Stimulated activated CD4-positive, alpha-beta T cell treated with anti-CD3 and anti-CD28 coated beads, TNF-alpha, amount 100 ng/mL, for 24 hours (primary cell): ENCODE measurements at places on chromosomes 16 and 17.
A peak's percentile ranks its signal among the peaks of the same experiment; 100 is the strongest.

DNA sequence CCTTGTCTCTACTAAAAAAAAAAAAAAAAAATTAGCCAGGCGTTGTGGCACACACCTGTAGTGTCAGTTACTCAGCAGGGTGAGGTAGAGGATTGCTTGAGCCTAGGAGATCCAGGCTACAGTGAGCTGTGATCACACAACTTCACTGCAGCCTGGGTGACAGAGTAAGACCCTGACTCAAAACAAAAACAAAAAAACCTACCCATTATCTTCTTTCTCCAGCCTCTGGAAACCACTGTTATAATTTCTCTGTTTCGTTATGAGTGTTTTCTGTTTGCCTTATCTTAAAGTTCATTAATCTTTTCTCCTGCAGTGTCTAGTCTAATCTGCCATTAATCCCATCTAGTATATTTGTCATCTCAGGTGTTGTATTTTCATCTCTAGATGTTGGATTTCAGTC, 18.6 kb upstream of the CLTC start:
- no peak for DNase-seq

GRCh38 chr16:2795395-2796143, 2.7 kb upstream of the PRSS41 start:
- DNase-seq = no peak

- peak; percentile 52 for DNase-seq
Measured at GRCh38 chr17:15944759-15945526, at the start of gene ADORA2B. ADORA2B (plus strand) TSS chr17:15945130; CDS start chr17:15945249, 119 bp downstream.

GRCh38 chr17:2926019-2926650, 129.9 kb downstream of the RAP1GAP2 start:
- no peak for DNase-seq

- DNase-seq = no peak
Measured at GRCh38 chr17:48144231-48144630, 36.7 kb downstream of the SNX11 start.

- no peak for DNase-seq
Measured at GRCh38 chr17:82525712-82526111, 6.2 kb downstream of the FOXK2 start.

DNA sequence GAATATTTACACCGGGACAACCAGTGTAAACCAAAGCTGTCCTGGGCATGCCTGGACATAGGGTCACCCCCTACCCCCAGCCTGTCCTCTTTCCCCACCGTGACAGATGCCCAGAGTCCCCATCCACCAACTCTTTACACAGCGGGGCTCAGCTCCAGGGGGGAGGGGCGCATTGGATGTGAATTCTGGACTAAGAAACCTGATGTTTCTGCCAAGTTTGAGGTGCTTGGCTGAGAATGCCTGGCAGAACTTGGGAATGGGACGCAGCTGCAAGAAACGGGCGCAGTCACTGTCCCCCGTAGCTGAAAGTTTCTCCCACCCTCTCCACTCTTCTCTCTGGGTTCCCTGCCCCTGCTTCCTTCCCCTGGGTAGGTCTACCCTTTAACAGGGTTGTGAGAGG, 68.0 kb upstream of the CDC42EP4 start:
- no peak for DNase-seq

GRCh38 chr16:67016143-67016542, 12.8 kb upstream of the CBFB start:
- no peak for DNase-seq

DNA sequence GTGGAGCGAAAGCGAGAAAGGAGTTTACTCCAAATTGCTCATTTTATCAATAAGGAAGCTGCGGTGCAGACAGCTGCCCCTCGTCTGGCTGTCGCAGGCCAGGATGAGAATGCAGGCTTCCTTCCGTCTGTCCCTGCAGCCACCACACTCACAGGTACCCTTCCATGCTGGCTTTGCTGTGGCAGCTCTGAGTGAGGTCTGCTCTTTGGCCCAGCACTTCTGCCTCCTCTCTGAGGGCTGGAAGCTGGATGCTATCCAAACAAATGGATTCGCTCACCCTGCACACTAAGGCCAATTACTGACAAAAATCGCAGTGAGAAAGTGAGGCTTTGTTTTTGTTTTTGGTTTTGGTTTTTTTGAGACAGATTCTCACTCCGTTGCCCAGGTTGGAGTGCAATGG, 7.0 kb downstream of the ARMC7 start:
- no peak for DNase-seq

DNA sequence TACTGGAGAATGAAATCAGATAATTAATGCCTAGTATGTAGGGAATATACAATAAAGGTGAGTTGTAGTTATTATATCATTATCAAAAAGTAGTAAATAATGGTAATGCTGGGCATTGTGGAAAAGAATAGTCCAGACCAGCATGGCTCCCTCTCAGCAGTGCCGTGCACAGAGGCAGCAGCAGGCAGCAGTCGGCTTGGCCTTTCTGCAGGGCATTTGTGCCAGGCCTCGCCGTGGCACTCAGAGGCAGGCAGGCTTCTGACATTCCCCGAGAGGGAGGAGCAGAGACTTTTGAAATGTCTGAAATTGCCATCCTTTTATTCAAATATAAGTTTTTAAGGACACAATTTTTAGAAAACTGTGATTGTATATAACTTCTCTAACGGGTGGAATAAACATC, 15.0 kb downstream of the KIAA0513 start:
- no peak for DNase-seq

- DNase-seq = no peak
Measured at GRCh38 chr16:24440306-24440705, 99.1 kb upstream of the RBBP6 start.

DNA sequence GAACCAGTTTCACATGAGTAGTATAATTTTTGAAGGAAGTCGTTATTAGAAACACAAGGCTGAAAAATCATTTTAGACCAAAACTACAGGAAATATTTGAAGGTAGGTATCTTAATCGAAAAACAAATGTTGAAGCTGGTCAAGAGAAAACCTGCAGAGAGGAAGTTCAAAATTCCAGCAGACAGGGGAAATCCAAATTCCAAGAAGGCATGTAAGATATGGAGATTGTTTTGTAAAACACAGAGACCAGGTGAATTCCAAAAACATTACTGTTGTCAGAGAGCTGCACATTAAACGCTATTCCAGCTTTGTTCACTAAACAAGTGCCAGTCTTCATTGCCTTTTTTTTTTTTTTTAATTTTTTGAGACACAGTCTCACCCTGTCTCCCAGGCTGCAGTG, 38.4 kb downstream of the ADAMTS18 start:
- no peak for DNase-seq

DNA sequence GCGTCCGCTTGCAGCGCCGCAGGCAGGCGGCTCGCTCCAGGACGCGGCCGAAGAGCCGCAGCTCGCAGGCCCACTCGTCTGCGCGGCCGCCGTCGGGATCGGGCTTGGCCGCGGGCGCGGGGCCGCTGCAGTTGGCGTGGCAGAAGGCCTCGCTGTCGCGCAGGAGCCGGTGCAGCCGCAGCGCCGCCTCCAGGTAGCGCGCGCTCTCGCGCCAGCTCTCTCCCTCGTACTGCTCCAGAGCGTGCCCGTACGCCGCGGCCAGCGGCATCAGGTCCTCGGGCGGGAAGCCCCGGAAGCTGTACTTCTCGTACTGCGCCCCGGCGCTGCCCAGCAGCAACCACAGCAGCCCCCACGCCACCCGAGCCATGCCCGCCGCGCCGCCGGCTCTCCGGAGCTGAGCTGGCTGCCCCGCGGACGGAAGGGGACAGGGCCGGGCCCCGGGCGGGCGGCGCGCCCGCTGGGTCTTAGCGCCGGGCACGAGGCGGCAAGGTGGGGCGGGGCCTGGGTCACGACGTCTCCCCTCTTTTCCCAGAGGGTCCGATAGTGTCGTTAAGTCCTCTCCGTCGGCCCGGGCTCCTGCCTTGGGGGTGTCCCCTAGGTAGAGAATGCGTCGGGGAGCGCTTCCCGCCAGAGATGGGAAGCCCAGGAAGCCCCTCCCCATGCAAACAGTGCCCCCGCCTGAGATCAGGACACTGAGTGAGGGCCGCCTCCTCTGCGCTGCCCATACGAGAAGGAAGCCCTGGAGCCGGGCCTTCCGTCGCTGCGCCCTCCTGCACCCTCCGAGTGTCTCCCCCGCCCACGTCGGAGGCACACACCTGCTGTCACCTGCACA, at the start of gene P3H4:
TSS of gene P3H4 (minus strand) at position 401 of the 832 bp plus-strand sequence. CDS start at position 367, 34 bp downstream.
- peak; percentile 44 for DNase-seq

- DNase-seq = peak; percentile 84
Measured at GRCh38 chr17:58331815-58332777, 3.5 kb upstream of the TSPOAP1 start.

DNA sequence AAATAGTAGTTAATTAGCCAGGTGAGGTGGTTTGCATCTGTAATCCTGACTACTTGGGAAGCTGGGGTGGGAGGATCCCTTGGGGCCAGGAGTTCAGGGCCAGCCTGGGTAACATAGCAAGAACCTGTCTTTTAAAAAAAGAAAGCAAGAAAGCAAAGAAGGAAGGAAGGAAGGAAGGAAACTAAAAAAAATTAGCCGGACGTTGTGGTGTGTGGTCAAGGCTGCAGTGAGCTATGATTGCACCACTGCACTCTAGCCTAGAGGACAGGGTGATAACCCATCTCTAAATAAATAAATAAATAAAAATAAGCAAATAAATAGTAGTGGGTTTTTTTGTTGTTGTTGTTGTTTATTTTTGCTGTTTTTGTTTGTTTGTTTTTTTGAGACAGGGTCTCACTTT, 39.3 kb upstream of the MAP2K6 start:
- DNase-seq = no peak

- peak; percentile 48 for DNase-seq
Measured at GRCh38 chr17:20226814-20227482, 217.8 kb downstream of the SPECC1 start.

GRCh38 chr17:31550389-31551056, 159.0 kb downstream of the RAB11FIP4 start:
- DNase-seq = no peak

DNA sequence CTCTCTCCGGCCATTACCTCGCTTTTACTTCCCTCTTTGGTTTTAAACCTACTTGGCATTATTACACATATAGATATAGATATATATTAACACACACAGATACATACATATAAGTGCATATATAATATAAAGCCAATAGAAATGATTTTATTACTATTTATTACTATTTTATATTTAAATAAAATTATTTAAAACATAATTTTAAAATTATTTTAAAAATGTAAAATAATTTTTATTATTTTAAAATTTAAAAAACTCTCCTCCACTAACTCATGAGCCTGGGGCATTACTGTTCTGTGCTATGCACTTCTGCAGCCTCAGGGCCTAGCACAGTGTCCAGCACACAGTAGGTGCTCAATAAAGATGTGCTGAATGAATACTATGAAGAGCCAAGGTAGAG, 200.9 kb downstream of the SLC39A11 start:
- DNase-seq = no peak

- no peak for DNase-seq
Measured at GRCh38 chr16:88633684-88634140, 4.7 kb upstream of the IL17C start.

GRCh38 chr17:56823848-56824247, 9.9 kb downstream of the C17orf67 start:
- DNase-seq = no peak

GRCh38 chr16:50559804-50560514, 11.8 kb downstream of the NKD1 start:
- DNase-seq = no peak

DNA sequence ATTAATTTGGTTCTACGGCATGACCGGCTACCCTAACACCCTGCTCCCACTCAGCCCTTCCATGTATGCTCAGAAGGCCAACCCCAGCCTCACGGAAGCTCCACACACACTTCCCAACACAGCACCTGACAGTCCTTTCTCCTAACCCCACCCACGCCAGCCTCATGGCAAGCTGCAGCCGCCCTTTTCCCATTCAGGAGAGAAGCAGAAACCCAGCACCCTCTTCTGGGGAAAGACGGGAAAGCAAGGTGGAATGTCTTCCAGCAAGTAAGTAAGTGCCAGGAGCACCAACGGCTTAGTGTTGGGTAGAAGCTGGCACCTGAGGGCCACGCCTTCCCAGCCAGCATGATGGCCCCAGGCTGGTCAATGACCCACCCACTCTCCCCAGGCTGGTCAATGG, 32.1 kb downstream of the ABR start:
- no peak for DNase-seq

- DNase-seq = no peak
Measured at GRCh38 chr17:21525464-21526130, 149.4 kb downstream of the KCNJ12 start.

GRCh38 chr17:48283411-48283810, 146.6 kb downstream of the SKAP1 start:
- no peak for DNase-seq

- DNase-seq = no peak
Measured at GRCh38 chr16:49886554-49887094, 30.7 kb upstream of the ZNF423 start.

GRCh38 chr16:82452004-82452756, 174.6 kb upstream of the CDH13 start:
- no peak for DNase-seq

DNA sequence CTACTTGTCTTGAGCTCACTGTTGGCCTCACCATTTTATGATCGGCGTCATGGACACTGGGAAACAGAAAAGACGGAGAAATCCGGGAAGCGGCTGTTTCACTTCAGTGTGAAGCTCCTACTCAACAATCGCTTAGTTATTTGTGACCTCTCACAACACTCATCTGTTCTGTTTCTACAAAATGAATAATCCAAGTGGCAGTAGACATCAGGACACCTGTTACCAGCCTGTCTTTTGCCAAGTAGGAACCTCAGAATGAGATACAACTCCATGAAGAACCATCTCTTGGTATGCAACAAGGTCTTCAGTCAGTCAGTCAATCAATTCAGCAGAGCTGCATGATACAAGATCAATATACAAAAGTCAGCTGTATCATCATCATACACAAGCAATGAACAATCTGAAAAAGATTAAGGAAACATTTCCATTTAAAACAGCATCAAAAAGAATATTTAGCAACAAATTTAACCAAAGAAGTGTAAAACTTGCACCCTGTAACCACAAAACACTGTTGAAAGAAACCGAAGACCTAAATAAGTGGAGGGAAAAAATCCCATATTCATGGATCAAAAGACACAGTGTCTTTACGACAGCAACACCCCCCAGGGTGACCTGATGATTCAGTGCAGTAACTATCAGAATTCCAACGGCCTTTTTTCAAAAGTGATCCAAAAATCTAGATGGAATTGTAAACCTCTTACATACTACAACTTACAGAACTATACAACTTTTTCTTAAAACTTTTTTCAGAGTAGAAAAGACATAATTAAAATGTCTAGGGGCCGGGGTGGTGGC, 63.4 kb downstream of the ANKRD11 start:
- DNase-seq = no peak

DNA sequence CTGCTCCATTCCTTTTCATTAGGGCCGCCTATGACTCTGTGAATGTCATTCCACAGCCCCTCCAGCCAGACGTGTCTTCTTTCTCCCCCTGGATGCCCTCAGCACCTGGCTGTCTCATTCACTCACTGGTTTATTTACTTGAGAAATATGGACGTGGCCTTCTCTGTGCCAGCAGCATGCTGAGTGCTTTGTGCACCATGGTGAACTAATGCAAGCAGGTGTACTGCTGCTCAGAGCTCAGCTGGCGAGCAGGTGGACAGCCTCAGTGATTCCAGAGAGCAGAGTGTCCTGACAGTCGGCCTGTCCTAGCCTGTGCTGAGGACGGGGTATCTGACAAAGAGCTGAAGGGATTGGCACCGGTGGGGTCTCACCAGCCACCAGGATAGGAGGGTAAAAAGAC, 96.7 kb downstream of the GNAO1 start:
- no peak for DNase-seq
